ENCODE measurements at places on chromosomes 1 and 21.
A peak's percentile ranks its signal among the peaks of the same experiment; 100 is the strongest.

DNA sequence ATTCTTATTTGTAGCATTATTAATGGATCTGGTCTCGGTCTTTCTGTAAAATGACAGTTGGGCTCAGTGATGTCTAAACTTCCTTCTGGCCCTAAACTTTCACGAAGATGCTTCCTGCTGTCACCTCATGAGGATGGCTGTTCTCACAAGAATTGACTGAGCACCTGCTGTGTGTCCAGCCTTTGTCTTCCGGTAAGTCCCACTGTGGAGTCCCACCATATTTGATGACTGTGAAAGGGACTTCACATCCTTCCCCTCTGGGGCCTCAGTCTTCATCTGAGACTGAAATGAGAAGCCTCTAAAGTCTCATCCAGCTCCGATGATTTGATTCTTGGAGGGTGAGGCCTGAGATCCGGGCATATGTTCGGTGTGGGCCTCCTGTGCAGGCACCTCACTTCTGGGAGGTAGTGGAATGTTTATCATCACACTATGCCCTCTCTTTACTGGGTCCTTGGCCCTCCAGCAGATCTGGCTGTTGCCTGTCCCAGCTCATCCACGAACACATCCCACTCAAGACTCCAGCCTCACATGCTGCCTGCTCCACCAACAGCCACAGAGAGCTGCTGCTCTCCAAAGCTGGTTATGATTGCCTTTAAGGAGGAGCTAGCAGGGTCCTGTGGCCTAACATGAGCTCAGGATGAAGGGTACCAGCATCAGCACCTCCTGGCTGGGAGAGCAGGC is 95.8 kb downstream of the KCNN3 start:
- DNase-seq, result no peak

DNA sequence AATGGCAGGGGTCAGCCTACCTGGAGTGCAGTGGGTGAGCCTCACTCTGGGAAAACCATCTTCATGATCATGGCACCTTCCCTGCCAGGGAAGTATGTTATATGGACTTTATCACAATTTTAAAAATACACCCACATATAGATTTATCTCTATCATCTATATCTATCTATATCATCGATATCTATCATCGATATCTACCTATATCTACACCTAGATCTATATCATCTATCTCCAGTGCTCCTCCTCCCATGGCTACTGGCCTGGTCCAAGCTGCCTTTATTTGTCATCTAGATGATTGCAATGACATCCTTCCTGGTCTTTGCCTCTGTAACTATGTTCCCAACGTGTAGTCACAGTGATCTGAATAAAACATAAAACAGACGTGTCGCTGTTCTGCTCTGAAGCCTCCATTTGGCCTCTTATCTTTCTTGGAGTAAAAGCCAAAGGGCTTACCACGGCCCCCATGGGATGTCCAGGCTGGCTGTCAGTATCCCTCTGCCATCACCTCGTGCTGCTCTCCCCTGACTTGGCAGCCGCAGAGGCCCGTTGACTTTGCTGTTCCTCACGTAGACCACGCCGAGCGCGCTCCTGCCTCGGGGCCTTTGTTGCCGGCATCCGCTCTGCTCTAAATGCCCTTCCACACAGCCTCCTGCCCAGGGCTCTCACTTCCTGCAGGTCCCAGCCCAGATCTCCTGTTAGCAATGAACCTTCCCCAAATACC is 20.6 kb upstream of the KIF26B start:
- DNase-seq, result no peak

DNA sequence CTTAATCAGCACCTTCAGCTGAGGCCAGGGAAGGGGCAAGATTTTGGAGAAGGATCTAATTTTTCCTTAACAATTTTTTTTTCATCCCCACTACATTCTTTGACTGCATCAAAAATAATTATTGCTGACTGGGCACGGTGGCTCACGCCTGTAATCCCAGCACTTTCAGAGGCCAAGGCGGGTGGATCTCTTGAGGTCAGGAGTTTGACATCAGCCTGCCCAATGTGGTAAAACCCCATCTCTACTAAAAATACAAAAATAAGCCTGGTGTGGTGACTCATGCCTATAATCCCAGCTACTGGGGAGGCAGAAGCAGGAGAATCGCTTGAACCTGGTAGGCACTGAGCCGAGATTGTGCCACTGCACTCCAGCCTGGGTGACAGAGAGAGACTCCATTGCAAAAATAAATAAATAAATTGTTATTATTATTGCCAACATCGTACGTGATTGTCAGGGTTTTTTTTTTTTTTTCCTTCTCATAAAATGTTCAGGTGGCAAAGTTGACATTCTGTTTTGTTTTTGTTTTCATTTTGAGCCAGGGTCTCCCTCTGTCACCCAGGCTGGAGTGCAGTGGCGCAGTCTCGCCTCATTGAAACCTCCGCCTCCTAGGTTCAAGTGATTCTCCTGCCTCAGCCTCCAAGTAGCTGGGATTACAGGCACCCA is 37.3 kb upstream of the MORC3 start:
- no peak for DNase-seq

DNA sequence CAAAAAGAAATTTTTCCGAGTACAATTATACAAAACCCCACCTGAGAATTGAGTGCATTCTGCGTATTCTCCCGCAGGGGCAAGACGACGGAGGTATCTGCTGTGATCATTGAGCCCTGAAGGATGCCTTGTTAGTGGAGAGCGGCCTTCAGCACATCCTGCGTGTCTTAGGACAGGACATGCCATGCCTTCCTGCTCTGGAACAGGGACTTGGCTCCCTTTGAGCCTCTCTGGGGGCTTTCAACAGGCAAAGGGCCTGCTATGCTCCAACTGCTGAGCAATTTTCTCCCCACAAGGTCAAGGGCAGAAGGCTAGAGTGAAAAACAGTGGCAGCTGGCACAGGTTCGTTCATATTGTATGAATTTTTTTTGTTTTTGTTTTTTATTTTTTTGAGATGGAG is 52.4 kb downstream of the TOR1AIP2 start:
- DNase-seq, result no peak

- no peak for DNase-seq
Observed at GRCh38 chr1:147225193-147225730, at the start of gene FMO5. Gene FMO5, minus strand, starts transcription at chr1:147225339. Its CDS starts 310 bp downstream, at chr1:147225029.

DNA sequence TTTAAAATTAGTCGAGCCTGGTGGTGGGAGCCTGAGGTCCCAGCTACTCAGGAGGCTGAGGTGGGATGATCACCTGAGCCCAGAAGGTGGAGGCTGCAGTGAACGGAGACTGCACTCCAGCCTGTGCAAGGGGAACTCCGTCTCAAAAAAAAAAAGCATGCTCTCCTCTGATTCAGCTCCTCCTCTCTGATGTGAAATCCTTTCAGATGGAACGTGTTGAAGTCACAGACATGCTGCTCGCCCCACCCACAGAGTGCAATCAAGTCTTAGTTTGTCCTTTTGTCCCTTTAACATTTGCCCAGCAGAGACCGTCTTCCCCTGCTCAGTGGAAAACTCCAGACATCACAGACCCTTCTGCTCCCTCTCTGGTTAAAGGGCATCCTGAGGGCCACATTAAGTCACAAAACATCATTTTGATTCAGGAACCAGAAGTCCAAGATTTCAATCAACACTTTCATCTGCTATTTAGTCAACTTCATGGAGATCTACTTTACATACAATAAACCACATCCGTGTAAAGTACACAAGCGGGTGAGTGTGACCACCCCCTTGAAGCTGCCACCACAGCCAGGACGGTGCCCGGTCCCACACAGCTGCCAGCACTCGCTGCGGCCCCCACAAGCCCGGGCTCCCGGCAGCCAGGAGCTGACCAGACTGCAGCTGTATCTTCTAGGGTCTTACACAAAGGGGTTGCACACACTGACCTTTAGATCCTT is 18.9 kb upstream of the RNF223 start:
- no peak for DNase-seq

DNA sequence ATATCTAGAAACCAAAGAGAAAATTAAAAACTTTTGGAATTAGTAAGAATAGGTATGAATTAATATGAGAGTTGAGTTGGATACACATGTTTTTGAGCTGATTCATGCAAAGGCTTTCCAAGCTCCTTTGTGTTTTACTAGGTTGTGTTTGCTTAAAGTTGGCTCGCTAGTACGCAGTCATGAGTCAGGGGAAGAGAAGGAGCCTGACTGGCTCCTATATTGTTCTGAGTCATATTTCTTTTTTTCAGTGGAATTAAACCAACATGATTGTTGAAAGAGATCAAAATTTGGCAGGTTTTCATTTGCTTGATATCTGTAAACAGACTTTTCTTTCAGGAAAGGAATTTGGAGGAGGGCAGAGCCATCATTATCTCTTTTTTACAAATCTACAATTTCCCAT is 66.7 kb downstream of the MAGI3 start:
- peak; percentile 73 for DNase-seq

DNA sequence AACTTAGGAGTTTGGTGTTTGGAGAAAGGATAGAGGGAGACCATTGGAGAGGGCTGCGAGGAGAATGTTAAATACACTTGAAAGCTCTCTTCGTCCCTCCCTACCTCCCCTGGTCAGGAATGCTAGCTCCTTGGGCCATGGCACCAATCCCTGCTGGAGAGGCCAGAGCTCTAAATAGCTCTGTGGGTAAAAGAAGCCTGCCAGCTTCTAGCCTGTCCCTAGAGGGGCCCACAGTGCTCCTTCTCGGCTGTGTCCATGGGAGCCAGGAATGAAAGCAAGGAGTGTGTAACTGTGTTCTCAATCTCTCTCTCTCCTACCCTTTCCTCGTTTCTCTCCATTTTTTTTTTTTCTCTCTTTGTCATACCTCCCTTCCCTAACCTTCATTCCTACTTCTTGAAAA is at the start of gene CCDC190:
Gene CCDC190 (minus strand): TSS at position 75 of the 400 bp plus-strand sequence. CDS start 1,529 bp downstream, outside the sequence.
- no peak for DNase-seq

DNA sequence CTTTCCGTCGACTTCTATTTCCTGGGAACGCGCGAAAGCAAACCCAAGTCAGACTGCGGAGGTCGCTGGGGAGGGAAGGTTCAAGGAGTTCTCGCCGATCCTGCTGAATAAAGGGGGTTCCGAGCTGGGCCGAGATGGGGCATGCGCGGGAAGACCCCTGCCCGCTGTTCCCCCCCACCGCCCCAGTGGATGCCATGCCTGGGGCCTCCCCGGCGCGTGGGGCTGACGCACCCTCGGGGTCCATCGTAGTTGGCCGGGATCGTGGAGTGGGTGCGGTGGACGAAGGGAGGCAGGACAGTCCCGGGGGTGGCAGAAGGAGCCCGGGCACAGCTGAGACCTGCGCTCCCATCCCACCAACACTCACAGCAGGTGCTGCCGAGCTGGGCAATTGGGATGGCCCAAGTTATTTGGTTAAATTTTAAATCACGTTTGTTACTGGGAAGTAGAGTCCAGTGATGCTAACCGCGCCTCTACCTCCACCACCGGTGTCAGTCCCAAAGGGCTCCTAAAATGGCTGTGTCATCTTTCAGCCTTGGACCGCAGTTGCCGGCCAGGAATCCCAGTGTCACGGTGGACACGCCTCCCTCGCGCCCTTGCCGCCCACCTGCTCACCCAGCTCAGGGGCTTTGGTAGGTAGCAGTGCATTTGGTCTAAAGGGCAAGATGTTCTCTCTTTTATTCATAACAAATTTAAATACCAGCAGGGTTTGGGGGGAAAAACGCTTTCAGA is 801 bp downstream of the MX1 start:
- no peak for DNase-seq

- no peak for DNase-seq
Observed at GRCh38 chr1:199593475-199593874, 434.0 kb upstream of the NR5A2 start.

DNA sequence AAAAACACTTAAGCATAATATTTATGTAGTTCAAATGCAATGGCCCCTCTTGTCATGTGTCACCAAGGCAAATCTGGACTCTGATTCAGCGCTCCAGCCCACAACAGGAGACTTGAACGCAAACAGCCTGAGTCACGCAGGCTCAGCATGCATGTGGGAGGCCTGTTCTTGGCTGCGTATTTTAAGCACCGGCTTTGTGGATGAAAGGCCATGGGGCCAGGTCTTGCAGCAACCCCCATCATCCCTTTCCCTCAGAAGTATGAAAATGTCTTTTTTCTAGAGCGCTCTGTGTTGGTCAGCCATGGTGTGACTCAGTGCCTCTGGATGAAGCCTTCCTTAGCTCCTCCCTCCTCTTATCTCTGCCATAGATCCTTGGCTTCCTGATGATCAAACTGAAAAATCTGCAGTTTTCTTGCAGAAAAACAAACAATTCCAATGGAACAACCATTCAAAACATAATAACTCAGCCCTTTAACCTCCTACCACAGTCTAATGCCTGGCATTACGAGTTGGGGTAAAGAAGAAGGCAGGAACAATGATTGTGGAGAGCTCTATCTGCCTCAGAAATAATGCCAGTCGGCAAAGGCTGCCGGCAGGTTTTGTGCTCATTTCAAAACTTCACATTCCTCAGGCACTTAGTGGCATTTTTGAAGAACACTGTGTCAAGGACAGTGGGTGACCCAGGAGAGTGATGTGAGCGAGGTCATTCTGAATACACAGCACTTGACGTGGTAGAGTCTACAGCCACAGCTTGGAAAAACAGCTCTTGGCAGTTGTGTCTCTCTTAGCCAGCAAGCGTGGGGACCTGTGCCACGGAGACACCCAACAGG is 167.5 kb downstream of the CLIC6 start:
- DNase-seq, result peak; percentile 96

DNA sequence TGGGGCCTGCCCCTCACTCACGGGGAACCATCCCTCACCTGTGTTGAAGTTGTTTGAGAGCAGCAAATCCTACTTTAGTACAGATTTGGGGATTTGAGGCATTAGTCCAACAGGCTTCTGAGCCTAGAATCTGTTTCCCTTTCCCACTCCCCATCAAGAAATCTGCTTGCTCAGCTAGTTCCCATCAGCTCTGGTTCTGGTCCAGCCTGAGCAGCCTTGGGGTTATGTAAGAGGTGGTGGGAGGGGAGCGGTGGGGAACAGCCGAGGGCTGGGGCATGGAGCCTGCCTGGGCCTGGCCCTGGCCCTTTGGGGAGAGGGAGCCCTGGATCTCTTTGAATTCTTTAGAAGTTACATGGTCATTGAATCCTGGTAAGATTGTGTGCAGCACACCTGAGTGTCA is 4.1 kb downstream of the GSTM5 start:
- DNase-seq, result no peak

DNA sequence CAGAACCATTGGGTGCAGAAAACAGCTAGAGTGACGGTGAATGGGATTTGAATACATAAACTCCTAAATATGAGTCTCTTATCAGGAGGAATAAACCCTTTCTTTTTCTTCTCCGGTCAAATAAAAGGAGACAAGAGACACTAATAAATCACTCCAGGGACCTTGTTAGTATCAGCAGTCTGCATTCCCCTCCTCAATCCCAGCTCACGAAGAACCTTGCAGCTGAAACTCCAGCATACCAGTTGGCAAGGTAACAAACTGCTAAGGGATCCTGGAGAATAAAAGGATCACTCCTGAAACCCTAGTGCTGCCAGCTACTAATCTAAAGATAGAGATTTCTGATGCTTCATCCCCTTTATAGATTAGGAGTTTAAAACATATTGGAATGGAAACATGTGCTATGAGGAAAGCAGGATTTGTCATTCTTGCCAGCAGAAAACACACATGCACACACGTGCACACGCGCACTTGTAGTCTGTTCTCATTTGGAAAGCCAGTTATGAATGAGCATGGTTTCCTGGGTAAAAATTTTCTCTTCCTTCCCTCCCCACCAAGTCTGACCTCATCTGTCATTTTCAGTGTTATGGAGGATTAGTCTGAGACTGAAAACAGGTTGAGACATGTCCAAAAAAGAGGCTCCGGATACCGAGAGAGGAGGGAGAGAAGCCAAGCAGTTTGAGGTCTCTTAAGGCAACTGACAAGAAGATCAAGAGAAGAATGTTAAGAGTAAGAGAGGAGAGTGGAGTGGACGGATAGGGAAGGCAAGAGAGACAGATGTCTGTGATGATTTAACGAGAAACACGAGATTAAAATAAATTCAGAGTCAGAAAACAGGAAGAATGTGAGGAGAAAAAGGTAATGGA is 10.9 kb downstream of the IER5 start:
- no peak for DNase-seq
